ENCODE measurements at places on chromosomes 7 and 10.
A peak's percentile ranks its signal among the peaks of the same experiment; 100 is the strongest.

- DNase-seq, result no peak
These were observed 468.7 kb downstream of the KCNMA1 start for GRCh38 chr10:77168861-77169260.

GRCh38 chr10:24223953-24224352, 15.0 kb downstream of the KIAA1217 start:
- DNase-seq, result peak; percentile 59

DNA sequence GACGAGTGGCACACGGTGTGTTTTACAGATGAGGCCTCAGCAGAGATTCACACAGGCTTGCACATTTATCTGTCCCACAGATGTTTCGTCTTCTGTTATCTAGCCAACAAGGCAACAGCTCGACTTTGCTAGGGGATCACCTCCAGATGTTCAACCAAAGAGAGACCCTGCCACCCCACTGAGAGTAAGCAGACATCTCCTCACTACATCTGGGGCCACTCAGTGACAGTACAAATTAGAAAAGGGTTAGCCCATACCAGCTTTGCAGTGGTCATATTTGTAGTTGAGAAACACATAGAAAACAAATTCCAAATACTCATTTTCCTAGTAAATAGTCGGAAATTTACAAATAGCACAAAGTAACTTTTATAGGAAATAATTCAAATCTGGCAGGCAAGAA, 164.2 kb downstream of the HDAC9 start:
- DNase-seq, result no peak

GRCh38 chr10:59227136-59227673, 50.8 kb downstream of the PHYHIPL start:
- no peak for DNase-seq

DNA sequence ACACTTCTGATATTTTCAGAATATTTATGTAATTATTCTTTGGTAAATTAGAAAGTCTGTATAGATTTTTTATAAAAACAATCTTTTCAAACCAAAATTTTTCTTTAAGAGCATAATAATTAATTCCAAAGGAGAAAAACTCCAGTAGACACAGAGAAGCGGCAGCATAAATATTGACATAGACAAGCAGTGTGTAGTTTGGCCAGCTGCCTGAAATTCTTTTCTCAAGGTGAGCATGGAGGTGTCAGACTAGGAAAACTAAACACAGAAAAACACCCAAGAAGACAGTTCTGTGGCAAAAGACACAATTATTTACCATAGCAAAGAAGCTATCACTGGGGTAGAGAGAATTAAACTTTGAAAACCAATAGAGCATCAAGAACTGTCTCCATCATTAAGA, 82.4 kb downstream of the KLF6 start:
- no peak for DNase-seq

DNA sequence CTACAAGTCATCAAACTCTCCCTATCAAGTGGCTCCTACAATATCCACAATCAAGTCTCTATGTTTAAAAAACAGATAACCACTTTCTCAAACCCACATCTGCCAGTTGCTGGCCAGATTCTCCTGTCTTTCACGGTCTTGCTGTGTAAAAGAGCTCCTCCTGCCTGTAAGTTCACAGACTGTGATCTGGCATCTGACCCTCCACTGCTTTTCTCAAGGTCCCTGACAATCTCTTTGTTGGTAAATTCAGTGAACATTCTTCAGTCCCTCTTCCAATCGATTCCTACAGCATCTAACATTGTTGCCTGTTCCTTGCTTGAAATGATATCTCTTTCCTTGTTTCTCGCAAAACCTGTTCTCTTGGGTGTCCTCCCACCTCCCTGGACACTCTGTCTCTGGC, 18.5 kb upstream of the LMOD2 start:
- peak; percentile 36 for DNase-seq

- DNase-seq, result no peak
These were observed 1297.5 kb upstream of the SORCS1 start for GRCh38 chr10:108462005-108462404.

All from choroid plexus epithelial cell (primary cell).